ENCODE measurements at places on chromosomes 16 and 17.

GRCh38 chr17:56973520-56973919, 4.4 kb upstream of the SCPEP1 start:
- DNase-seq: peak; percentile 15

DNA sequence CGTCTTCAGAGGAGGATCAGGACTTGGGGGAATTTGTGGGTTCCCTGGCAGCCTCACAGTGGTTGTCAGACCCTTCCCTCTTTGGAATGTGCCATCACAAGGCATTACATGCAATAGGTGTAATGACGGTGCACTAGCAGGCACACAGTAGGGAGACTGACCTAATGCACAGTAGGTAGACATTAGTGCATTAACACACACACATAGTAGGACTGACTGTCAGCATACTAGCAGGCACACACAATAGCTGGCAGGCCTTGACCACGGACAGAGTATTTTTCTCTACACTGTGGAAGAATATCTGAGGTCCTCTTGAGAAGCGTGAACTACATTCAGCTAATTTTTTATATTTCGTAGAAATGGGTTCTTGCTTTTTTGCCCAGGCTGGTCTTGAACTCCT, 10.9 kb upstream of the UBALD2 start:
- no peak for DNase-seq

DNA sequence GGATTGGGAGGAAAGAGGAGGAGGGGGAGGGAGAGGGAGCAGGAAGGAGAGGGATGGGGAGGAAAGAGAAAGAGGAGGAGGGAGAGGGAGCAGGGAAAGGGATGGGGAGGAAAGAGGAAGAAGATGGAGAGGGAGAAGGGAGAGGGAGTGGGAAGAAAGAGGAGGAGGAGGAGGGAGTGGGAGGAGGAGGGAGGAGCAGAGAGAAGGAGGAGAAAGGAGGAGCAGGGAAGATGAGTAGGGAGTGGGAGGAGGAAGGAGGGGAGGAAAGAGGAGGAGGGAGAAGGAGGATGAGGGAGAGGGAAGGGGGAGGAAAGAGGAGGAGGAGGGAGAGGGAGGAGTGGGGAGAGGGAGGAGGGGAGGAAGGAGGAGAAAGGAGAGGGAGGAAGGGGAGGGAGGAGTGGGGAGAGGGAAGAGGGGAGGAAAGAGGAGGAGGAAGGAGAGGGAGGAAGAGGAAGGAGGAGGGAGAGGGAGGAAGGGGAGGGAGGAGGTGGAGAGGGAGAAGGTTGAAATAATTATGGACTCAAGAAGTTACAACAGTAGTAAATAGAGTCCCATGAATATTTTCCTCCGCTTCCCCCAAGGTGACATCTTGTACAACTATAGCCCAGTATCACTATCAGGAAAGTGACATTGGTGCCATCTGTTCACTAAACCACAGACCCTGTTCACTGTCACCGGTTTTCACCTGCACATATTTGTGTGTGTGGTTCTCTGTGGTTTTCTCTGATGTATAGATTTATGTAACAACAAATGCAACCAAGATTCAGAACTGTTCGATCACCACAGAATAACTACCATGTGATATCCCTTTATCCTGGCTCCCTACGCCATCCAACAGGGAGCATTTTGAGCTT, 325.3 kb upstream of the EEF2KMT start:
- DNase-seq: no peak

- no peak for DNase-seq
These were observed 10.9 kb upstream of the CXCL16 start for GRCh38 chr17:4750606-4751005.

DNA sequence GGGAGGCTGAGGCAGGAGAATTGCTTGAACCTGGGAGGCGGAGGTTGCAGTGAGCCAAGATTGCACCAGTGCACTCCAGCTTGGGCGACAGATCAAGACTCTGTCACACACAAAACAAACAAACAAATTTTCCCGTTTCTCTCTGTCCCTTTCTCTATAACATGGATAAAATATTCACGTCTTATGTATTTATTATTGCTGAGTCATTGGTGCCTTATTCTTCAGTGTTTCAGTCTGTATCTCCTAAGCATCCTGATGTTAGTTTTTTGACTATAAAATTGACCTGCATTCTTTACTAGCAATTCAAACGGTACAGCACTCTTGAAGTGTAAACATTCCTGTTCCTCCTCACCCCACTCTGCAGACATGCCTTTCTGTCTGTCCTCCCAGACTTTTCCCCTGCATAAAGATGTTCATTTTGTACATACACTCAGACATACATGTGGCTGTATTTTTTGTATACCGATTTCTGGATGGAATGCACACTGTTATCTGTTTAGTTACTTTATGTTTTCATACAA, 16.4 kb downstream of the DHODH start:
- DNase-seq: no peak

- DNase-seq: no peak
These were observed 305.4 kb downstream of the FOXL1 start for GRCh38 chr16:86883583-86884389.

DNA sequence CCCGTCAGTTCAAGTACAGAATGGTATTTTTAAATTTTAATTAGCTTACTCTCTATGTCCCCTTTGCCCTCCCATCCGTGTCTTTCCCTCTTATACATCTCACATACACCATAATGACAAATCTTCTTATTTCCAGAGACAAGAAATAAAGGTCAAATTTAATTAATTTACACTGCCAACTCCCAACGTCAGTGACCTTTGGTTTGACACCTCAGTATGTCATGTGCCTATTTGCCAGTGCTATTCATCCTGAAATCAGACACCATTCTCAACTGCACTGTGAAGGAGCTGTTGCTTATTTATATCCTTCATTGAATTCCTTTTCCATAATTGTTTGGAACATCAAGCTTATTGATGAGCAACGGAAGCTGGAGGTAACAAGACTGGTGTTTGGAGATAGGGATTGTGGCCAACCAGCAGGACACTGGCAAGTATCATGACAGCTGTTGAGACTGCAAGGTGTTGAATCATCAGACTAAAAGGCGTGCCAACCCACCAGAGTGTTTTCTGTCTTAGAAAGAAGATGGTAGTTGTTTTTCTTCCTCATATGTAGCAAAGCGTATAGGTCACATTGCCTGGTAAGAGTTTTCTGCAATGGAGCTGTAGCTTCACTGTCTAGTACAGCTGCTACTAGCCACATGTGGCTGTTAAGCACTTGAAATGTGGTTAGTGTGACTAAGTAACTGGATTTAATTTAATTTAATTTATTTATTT, 12.5 kb downstream of the CALCOCO2 start:
- DNase-seq: peak; percentile 68

DNA sequence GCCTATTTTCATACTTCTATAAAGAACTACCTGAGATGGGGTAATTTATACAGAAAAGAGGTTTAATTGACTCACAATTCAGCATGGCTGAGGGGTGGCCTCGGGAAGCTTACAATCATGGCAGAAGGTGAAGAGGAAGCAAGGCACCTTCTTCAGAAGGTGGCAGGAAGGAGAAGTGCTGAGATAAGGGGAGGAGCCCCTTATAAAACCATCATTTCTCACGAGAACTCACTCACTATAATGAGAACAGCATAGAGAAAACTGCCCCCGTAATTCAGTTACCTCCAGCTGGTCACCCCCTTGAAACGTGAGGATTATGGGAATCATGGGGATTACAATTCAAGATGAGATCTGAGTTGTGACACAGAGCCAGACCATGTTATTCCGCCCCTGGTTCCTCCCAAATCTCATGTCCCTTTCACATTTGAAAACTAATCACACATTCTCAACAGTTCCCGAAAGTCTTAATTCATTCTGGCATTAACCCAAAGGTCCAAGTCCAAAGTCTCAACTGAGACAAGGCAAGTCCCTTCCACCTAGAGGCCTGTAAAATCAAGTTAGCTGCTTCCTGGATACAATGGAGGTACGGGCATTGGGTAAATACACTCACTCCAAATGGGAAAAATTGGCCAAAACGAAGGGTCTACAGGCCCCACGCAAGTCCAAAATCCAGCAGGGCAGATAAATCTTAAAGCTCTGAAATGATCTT, 237.7 kb downstream of the CDH13 start:
- DNase-seq: no peak

DNA sequence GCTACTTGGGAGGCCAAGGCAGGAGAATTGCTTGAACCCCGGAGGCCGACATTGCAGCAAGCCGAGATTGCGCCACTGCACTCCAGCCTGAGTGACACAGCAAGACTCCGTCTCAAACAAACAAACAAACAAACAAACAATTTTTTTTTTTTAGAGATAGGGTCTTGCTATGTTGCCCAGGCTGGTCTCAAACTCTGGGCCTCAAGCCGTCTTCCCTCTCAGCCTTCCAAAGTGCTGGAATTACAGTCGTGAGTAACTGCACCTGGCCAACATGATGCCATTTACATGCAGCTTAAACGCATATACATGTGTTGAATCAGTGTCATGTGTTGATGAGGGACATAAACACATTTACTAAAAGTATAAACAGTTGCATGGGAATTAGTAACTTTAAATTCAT, 2.0 kb upstream of the SLFN5 start:
- no peak for DNase-seq

GRCh38 chr16:56075732-56076388, 115.4 kb upstream of the GNAO1 start:
- DNase-seq: no peak

DNA sequence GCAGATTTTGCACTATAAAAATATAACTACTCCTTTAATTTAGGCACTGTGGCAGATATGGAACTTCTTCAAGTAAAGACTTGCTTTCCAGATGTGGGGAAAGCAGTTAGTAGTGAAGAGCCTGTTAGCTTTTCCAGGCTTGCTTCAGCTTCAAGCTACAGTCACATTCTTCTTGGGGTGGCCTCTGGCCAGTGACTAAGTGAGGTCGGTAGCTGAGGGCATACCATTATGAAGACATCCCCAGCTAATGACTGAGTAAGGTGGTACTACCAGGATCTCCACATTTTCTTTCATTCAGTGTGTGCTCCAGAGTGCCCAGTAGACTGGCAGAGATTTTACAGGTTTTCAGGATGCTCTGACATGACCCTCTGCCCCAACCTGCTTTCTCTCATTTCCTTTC, 167.1 kb upstream of the KIF2B start:
- peak; percentile 27 for DNase-seq

DNA sequence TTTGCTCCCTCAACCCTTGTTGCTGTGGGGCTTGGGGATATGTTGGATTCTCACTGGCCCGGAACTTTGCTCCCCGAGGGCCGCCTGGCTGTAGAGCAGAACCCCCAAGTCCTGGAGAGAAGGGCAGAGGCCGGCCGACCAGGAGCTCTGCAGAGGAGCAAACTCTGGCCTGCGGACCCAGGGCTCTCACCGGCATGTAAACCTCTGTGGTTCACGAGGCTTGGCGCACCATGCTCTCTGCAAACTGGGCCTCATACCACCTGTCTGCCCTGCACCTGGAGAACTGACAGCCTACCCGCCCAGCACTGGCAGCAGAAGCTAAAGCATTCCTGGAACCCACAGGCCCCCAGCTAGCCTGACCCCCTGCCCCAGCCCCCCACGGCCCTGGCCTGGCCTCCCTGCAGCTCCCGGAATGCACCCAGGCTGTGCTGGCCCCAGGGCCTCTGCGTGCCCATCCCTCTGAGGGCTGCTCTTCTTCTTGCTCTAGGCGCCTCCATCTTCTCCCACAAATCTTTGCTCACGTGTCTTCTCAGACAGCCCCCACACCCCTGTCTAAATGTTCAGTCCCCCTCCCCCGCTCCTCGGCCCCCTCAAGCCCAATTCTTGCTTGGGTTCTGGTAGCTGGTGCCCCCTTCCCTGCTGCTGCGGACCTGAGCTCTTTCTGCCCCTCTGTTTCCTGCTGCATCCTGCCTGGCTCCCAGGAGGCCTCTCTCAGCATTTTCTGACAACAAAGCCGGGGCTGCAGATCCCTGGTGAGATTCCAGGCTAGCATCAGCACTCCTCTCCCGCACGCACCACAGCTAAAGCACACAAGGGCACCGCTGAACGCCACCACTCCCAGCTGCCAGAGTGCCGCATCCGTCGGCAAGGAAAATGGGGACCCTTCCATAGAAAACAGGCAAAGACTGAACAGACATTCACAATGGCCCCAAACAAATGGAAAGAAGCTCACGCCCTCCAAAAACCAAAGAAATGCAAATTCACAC, 23.3 kb downstream of the ACTG1 start:
- DNase-seq: no peak

GRCh38 chr16:56115817-56116576, 75.3 kb upstream of the GNAO1 start:
- DNase-seq: no peak

GRCh38 chr17:75225016-75225415, 19.5 kb downstream of the NUP85 start:
- DNase-seq: no peak

DNA sequence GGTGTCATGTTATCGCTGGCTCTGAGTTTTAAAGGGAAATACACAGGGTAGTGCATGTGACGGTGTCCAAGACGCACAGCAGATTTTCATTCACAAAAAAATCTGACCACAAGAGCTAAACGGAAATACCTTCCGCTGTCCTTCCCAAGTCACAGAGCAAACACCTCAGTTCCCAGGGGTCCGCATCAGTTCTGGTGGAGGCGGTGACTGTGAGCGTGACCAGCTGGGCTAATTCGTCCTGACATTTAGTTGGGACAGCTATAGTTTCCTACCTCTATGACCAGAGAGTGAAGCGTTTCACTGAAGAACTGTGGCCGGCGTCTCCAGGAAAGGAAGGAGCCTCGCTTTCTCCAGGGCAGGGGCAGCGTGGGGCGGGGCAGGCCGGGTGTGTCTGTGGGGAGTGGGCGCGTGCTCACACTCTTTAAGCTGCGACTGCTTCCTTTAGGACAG, 10.5 kb upstream of the FASN start:
- DNase-seq: no peak

GRCh38 chr16:27195076-27195741, 8.1 kb upstream of the KDM8 start:
- no peak for DNase-seq

- no peak for DNase-seq
These were observed 4.6 kb downstream of the FOXJ1 start for GRCh38 chr17:76136276-76137000.

DNA sequence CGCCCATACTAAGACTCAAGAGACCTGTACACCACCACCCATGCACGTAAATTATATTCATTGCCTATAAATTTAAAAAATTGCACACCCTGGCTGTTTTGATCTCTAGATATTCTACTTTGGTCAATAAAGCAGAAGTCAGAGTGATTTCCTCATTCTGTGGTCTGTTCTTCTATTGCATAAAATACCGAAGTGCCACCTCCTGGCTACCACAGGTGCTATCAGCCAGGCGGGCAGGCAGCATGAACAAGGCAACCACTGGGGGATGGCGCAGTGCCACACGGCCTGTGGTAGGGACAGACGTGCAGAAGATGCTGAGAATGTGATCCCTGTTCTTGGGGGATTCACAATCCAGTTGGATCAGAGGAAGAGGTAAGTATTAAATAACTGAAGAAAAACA, 122.3 kb downstream of the CDK5R1 start:
- DNase-seq: peak; percentile 32

- DNase-seq: no peak
These were observed 172.0 kb upstream of the RPL38 start for GRCh38 chr17:74031316-74032090.

GRCh38 chr17:74386386-74386785, 19.1 kb downstream of the GPR142 start:
- no peak for DNase-seq

- no peak for DNase-seq
These were observed 670.0 kb downstream of the TOX3 start for GRCh38 chr16:51876934-51877333.
